ENCODE measurements at places on chromosomes 12 and 14.

- DNase-seq, result no peak
Measured at GRCh38 chr14:52918486-52918885, 32.4 kb downstream of the FERMT2 start.

DNA sequence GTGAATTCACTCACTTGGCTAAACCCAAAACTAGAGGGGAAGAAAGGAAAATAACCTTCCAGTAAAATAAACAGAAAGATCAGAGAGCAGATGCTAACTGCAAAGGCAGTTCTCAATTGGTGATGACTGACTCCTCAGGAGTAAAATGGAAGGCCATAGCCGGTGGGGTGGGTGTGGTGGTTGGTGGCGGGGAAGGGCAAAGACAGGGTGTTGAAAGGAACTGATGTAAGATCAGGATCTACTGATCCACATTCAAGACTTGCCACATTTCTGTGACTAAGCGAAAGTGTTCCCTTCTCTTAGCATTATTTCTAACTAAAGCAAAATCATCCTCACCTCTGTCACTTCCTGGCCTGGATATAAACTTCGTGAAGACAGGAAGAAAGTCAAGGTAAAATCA lies 26.3 kb upstream of the TC2N start:
- DNase-seq, result no peak

- DNase-seq, result no peak
Measured at GRCh38 chr14:101506211-101506925, 54.9 kb upstream of the DIO3 start.

- DNase-seq, result no peak
Measured at GRCh38 chr12:118064608-118065007, 3.6 kb upstream of the WSB2 start.

DNA sequence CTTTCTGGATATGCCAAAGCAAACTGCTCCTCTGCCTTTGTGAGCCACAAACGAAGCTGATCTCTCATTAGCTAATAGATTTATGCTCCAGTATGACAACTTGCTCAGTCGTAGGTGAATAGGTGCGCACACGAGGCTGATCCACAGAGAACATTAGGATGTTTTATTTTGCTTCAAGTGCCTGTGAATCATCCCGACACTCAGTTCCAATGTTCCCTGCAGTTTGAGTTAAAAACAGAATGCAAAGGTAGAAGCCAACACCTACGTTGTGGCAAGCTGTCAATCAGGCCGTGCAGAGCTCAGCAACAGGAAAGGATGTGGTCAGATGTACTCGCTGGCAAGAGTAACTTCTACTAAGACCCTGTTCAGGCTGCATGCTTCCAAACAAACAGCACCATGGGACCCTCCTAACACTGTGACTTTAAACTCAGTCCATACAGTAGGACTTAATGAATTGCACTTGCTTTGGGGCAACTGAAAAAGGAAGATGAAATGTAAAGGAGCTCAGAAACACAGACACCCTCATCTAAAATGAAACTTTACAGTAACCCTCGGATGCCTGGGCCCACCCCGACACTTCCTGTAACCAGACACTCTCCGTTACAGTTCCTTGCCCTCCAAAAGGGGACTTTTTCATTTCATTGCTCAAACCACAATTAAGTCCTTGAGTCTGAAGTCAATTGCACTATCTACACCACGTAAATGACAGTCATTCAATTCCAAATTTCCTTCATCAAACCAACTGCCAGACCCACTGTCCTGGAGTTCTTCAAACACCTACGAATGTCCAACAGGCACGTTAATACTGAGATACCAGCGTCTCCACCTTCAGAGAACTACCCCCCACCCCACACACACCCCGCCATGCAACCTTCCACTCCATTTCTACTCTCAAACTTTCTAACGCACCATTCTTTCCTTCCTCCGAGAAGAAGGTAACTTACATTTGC lies 1.6 kb downstream of the CCDC88C start:
- DNase-seq, result peak; percentile 68

GRCh38 chr12:77153706-77154105 lies 88.3 kb upstream of the E2F7 start:
- no peak for DNase-seq

DNA sequence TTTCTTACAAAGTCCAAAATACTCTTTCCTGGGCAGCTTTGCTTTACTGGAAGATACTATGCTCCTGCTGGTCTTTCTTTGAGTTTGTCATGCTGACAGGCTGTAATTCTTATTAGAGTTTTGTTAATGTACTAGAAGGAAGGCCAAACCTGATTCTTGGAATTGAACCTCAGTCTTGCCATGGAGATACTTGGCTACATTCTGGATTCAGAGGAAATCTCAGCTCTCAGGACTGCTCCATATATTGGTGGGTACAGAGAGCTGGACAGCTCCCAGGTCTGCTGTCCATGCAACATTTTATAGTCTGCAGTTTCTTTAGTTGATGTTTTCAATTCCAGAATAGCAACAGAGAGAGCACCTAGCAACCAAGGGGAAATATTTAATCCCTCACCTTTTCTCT lies 363.1 kb upstream of the STXBP6 start:
- no peak for DNase-seq

GRCh38 chr14:20791187-20791586 lies 10.1 kb downstream of the RNASE6 start:
- DNase-seq, result no peak

- DNase-seq, result peak; percentile 66
Measured at GRCh38 chr12:31224768-31225448, 101.0 kb downstream of the SINHCAF start.

DNA sequence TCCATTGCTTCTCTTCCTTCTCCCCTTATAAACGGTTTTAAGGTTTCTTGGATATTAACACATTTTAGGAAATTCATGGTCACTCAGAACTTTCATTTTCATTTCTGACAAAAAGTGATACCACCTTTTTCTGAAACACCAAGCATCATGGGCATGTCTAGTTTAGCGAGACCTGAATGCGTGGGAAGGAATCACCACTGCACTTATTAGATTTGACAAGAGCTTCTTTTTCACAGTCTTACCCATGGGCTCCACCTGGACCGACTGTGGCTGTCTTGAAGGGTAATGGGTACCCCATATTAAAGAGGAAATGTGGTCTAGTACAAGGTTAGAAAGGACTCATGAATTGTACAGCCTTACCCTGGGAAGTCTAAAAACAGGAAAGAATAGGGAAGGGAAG lies 95.4 kb downstream of the KCNK10 start:
- DNase-seq, result no peak

DNA sequence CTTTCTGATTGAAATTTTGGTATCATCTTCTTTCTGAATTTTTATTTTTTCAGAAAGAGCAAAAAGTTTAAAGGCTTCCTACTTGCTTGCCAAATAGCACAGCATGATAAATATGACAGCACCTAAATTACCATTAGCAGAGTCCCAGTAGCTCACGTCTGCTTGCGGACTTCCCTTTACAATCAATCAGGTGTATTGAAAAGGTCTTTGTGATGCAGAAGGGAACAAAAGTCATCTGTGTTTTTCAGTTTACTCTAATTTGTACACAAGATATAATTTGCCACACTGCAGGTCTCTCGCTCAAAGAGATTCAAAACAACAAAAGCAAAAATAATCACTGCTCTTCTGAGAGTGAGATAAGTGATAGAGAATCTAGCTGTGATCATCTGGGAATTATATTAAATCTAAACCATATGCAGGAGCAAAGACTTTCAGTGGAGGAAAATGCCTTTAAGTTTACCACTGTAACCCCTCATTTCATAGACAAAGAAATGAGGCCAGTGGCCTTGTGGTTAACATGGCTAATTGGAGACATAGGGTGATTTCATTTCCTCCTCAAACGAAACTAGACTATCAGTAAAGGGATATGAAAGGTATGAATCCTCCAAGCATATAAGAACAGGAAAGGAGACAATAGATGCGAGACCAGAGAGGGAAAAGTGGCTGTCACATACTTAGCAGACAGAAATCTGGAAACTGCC lies 240.8 kb upstream of the TMPO start:
- no peak for DNase-seq

GRCh38 chr12:88310069-88310468 lies 168.0 kb downstream of the TMTC3 start:
- DNase-seq, result no peak

DNA sequence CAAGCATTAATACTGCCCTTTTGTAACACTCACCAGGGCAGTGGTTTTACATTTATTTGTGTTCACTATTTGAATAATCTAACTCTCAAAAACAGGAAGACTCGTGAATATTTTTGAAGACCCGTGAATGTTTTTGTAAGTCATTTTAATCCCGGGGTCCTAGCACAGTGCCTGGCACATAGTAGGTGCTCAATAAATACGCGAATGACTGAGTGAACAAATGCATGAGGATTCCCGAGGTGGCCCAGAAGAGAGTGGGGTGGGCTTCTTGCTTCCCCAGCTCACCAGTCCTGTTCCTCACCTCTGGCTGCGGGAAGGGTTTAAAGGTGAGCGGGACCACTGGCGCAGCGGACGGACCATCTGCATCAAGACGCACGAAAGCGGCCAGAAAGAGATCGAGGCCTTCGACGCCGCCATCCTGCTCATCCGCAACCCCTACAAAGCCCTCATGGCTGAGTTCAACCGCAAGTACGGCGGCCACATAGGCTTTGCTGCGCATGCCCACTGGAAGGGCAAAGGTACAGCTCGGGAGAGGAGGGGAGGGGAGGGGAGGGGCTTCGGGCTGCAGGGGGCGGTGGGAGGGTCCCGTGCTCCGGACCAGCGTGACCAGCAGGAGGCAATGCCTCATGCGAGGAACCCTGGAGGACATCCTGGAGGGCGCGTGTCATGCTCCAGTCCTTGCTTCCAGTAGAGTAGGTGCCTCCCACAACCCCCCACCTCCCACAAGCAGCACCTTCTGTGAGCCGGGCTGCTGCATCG lies 98.9 kb downstream of the CMKLR1 start:
- DNase-seq, result peak; percentile 74

DNA sequence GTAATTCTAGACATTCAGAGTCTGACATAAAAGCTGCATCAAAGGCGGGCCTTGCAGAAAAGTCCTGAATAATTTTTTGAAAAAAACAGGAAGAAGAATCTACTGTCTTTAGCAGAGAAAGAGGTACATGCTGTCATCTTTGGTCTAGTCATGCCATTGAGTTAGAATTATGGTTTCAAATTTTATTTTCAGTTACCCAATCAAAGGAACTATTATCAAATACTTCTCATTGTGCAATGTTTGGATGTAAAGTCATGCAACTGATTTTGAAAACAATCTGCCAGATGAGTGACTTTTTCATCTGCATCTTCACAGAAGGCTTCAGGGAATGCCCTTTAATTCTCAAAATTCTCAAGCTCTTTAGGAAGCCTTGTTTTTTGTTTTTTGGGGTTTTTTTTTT lies 803.5 kb downstream of the FLRT2 start:
- DNase-seq, result no peak

- DNase-seq, result no peak
Measured at GRCh38 chr14:99539491-99539890, 58.3 kb downstream of the CCNK start.

- no peak for DNase-seq
Measured at GRCh38 chr12:101838628-101839323, 8.0 kb upstream of the GNPTAB start.

GRCh38 chr14:64717870-64718269 lies 13.6 kb downstream of the PLEKHG3 start:
- peak; percentile 52 for DNase-seq

DNA sequence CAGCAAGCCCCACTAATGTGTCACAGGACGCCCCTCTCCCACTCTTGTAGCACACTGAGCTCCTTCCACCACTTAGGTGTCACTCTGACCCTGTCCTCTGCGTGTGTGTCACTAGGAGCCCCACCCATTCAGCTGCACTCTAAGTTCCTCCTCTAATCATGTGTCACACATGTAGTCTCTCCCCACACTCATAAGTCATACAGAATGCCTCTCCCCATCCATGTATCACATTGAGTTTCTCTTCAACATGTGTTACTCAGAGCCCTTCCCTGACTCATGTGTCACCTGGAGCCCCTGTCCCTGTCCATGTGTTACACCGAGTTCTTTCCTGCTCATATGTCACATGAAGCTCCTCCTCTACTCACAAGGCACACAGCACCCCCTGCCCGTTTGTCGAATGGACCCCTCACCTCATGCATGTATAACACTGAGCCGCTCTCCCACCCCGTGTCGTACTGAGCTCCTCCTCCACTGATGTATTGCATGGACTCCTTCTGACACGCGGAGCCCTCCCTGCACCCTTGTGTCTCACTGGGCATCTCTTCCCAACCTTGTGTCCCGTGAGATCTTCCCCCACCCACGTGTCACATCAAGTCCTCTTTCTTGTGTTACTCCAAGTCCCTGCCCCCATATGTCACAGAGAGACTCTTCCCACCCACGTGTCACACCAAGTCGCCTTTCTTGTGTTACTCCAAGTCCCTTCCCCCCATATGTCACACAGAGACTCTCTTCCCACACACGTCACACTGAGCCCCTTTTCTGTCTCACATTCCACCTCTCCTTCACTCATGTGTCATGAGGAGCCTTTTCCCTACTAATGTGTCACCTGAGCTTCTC lies 31.0 kb downstream of the RTL1 start:
- DNase-seq, result no peak

DNA sequence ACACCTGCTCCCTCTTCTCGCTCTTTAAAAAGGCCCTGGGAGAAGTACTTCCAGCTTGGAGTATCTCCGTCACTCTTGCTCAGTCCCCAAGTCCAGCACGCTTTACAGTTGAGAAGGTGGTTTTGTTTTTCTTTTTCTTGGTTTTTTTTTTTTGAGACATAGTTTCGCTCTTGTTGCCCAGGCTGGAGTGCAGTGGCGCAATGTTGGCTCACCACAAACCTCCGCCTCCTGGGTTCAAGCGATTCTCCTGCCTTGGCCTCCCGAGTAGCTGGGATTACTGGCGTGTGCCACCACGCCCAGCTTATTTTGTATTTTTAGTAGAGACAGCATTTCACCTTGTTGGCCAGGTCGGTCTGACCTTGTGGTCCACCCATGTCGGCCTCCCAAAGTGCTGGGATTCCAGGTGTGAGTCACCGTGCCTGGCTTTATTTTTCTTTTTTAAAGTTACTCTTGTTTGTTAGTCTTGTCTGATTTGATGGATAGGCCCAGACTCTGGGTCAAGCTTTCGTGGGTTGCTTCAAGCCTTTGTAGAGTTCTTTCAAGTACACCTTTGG lies 1.9 kb downstream of the TDRD9 start:
- no peak for DNase-seq

GRCh38 chr14:30227436-30227835 lies 299.8 kb upstream of the PRKD1 start:
- no peak for DNase-seq

- DNase-seq, result no peak
Measured at GRCh38 chr12:25830456-25830855, 128.0 kb upstream of the RASSF8 start.

DNA sequence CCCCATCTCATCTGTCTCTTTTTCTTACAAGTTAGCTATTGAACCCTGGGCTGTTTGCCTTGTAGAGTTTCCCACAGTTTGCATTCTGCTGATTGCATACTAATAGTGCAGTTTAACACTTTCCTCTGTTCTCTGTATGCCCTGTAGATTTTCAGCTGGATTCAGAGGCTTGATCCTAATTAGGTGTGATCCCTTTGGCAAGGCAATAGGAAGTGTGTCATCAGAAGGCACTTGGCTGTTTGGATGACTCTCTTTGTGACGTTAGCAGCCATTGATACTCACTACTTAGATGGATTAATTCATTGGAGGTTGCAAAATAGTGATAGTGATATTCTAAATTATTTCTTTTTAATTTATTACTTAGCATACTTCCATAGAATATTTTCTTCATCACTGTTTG lies 33.6 kb downstream of the FUT8 start:
- DNase-seq, result no peak

Data from islet precursor cell (in vitro differentiated cells).